NCI-H1436 treated with DMSO at 0.1 percent for 48 hours (cell line): ENCODE measurements at places on chromosomes 2 and 18.

DNA sequence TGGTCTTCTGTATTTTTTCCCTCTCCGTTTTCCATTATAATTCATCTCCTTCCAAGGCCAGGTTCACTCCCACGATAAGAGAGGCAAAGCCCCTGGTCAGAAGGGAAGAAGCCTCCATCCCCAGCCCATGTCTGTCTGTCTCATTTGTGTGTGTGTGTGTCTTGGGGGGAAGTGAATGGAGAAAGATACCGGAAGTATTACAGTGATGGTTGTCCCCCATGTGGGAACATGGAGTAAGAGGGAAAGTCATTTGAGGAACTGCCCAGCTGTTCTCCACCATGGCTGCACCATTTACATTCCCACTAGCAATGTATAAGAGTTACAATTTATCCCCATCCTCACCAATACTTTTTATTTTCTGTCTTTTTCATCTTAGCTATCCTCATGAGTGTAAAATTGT, 113.6 kb upstream of the ATP8B1 start:
- no peak for DNase-seq

DNA sequence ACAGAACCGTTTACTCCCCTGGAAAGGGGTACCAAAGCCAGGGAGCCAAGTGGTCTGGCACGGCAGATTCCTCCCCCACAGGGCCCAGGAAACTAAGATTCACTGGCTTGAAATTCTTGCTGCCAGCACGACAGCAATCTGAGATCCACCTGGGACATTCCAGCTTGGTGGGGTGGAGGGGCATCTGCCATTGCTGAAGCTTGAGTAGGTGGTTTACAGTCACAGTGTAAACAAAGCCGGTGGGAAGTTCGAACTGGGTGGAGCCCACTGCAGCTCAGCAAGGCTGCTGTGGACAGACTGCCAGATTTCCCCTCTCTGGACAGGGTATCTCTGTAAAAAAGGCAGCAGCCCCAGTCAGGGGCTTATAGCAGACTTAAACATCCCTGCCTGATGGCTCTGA, 901.7 kb upstream of the LRRTM1 start:
- DNase-seq, result no peak

- no peak for DNase-seq
Observed at GRCh38 chr2:2590841-2591541, 259.9 kb upstream of the MYT1L start.

- no peak for DNase-seq
Observed at GRCh38 chr2:96340493-96341414, 5.2 kb downstream of the NCAPH start.

- no peak for DNase-seq
Observed at GRCh38 chr2:74504591-74504990, 2.9 kb downstream of the PCGF1 start.

GRCh38 chr2:47735136-47735869, 47.6 kb upstream of the MSH6 start:
- DNase-seq, result no peak

DNA sequence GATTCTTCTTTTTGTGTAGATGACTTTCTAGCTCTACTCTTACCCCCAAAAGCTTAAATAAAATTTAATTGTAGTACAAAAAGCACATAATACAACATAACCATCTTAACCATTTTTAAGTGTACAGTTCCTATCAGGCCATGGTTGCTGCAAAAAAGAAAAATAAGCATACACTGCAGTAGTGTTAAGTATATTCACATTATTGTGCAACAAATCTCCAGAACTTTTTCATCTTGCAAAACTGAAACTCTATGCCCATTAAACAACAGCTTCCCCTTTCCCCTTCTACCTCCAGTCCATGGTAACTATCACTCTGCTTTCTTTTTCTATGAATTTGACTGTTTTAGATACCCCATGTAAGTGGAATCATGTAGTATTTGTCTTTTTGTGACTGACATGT, 18.1 kb downstream of the PPM1B start:
- DNase-seq, result no peak
